Muscle of leg (tissue), 16 donors: ENCODE measurements at places on chromosomes 7 and 10. TPM values are rescaled to one million over a fixed set of nuclear protein-coding genes. Genes with fewer than 3 reads are reported as not detected.

The CALY gene
- not detected for total RNA-seq

The ZNF853 gene
- 7.2 TPM for total RNA-seq

The SOSTDC1 gene
- total RNA-seq, result 19.8 TPM

The PHF14 gene
- 38.0 TPM for total RNA-seq

The CABCOCO1 gene
- 0.13 TPM for total RNA-seq

The HKDC1 gene
- 0.04 TPM for total RNA-seq
